8988T (cell line): ENCODE measurements at places on chromosomes 16 and 17.

DNA sequence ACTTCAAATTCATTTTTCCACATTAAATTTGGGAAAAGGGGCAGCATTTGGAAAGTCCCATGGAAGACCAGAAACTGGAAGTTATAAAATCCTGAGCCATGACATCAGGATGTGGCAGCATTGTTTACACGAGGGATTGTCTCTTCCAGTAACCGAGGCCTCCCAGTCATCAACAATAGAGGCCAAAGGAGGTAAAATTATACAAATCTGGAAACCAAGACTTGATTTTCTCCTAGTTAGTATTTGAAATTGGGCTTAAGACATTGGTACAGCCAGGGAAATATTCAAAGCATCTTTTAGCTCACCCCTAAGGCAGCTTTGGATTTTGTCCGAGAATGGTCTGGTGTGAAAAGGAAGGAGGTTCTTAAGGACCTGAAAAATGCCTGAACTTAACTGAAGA lies 251.6 kb upstream of the FOXF1 start:
- DNase-seq: no peak

GRCh38 chr16:68070249-68070730 lies 14.9 kb upstream of the NFATC3 start:
- no peak for DNase-seq

GRCh38 chr16:65041667-65042066 lies 80.2 kb downstream of the CDH11 start:
- no peak for DNase-seq

DNA sequence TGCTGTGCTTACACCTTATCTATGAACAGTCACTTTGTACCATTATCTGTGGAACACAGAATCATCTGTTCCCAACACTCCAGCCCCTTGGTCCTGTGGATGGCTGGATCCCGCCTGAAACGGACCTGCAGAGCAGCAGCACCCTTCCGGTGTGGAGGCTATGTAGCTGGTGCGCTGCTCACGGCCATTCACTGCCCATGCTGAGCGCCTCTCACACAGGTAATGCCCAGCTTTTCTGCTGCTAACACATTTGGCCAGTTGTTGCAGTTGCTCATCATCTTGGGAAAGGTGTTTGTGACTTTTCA lies 11.4 kb upstream of the PLK1 start:
- DNase-seq: no peak

- DNase-seq: no peak
Observed at GRCh38 chr17:27870345-27870744, 22.8 kb downstream of the LYRM9 start.

DNA sequence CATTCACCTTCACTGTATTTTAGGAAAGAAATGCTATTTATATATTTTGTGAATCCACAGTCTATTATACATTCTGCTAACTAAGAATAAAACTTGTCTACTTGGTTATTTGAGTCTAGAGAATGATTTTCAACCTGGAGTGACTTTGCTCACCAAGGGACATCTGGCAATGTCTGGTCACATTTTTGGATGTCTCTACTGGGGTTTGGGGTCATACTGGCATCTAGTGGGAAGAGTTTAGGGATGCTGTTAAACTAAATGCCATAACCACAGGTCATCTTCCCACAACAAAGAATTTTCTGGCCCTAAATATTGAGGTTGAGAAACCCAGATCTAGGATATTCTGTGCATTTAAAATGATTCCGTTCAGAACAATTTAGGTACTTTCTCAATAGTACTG lies 26.0 kb downstream of the KCNJ16 start:
- DNase-seq: no peak

DNA sequence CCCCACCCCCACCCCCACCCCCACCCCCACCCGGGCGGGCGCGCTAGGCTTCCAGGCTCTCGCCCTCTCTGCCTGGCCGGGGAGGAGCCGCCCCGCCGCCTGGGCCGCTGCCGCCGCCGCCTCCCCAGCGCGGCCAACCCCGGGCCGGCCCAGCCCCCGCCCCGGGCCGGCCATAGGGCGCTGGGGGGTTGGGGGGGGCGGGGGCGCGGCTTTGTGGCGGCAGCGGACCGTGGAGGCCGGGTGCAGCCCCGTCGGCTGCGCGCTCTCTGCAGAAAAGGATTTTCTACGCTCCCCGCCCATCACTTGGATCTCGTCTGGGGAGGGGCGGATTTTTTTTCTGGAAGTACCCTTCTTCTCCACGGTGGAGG lies 230.9 kb downstream of the MRTFB start:
- peak; percentile 57 for DNase-seq

GRCh38 chr16:68022278-68022727 lies 729 bp downstream of the DDX28 start:
- no peak for DNase-seq

- DNase-seq: no peak
Observed at GRCh38 chr16:73743665-73744496, 552.7 kb upstream of the PSMD7 start.

DNA sequence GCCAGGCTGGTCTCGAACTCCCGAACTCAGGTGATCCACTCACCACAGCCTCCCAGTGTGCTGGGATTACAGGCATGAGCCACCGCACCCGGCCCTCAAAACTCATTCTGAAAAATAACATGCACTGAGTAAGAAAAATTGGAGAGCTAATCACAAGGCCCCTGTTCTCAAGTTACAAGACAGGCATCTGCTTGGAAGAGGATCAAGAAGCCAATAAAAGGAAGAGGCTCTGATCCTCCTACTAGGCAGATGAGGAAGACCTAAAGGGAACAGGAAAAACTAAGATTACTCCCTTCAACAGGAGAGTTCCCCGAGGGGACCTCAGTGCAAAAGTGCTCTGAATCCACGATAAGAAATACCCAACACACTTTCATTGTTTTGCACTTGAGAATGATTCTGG lies 18.4 kb downstream of the BLMH start:
- no peak for DNase-seq

DNA sequence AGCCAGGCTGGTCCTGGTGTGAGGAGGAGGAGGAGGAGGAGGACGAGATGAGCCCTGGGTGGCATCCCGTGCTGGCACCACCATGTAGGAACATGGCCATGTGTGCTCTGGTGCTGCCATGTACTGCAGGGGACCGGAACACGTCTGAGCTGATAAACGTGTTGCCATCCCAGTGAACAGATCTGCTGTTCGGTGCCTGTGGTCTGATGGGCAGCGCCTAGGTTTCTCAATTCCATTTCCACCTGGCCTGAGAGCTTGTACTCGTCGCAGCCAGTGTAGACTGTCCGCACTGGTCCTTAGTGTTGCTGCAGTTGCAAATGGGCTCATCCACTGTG lies 28.4 kb upstream of the FOXK2 start:
- DNase-seq: no peak

- no peak for DNase-seq
Observed at GRCh38 chr17:81726004-81726403, 13.9 kb downstream of the SLC25A10 start.

GRCh38 chr17:51423421-51424160 lies 163.2 kb downstream of the UTP18 start:
- DNase-seq: no peak

DNA sequence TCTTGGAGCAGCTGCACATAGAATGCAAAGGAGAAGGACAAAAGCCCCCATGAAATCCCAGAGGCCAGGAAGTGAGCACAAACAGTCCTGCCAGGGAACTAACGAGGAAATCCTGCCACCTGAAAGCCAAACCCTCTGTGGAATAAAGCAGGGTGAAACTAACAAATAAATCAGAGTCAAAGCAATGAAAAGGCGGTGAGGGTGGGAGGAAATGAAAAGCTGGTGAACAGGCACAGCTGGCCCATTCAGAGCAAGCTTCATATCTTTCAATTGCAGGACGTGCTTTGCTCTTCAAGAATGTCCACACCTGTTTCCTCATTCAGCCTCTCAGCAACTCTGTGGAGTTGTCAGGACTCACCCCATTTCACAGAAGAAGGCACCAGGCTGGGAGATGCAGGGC lies 108.1 kb downstream of the ABCC12 start:
- DNase-seq: no peak

DNA sequence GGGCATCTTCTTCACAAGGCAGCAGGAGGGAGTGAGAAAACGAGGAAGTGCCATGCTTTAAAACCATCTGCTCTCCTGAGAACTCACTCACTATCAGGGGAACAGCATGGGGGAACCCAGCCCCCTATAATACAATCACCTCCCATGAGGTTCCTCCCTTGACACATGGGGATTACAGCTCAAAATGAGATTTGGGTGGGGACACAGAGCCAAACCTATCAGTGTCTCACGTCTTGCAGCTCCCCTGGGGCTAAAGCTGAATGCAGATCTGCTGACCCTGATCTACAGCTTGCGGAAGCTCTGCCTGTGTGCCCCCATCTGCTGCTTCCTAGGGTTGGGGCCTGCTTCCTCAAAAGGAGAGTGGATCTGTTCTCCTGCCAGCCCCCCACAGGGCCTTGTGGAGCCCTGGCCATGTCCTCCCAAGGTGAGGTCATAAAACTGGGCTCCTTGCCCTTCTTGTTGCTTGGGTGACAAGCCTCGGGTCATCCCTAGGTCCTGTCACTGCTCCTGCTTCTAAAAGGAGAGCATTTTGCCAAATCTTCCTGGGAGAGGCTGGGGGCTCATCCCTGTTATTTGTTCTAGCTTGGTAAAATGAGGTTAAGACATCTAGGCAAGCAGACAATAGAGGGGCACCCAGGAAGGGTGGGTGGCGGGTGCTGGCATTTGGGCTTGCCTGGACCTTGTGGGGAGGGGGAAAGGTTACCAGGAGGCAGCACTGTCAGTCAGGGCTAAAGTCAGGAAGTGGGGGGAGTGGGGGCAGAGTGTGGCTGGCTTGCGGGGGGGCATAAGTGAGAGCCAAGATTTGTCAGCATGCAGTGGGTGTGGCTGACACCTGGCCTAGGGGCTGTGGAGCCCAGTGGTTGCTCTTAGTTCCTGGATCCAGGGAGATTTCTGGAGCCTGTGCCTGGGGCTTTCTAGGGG lies 16.0 kb downstream of the KRT33A start:
- DNase-seq: no peak

DNA sequence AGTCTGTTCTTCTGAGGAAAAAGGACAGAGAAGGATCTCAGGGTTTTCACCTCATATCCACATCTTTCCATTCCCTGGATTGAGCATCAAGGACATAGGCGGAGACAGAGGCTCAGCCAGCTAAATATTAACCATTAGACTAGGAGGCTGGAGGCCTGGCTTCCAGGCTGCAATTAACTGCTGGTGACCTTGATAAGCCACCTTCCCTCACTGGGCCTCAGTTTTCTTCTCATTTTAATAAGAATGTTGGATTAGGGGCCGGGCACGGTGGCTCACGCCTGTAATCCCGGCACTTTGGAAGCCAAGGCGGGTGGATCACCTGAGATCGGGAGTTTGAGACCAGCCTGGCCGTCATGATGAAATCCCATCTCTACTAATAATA lies 25.6 kb upstream of the CNOT1 start:
- no peak for DNase-seq

DNA sequence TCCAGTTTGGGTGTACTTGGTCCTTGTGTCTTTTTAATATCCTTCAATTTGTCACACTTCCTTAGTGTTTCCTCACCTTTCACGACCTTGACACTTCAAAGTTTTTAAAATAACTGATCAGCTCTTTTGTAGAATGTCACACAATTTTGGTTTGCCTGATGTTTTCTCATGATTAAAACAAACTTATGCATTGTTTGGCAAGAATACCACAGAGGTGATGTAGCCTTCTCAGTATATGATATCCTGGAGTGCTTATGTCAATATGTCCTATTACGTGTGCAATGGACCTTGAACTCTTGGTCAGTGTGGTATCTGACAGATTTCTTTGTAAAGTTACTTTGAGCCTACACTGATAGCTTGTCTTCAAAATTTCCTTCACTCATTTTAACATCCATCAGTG lies 297.4 kb downstream of the CNTNAP4 start:
- DNase-seq: no peak

GRCh38 chr17:41785091-41785858 lies 1.2 kb downstream of the JUP start:
- no peak for DNase-seq

- DNase-seq: no peak
Observed at GRCh38 chr16:67661101-67661761, 471 bp downstream of the PARD6A start.

GRCh38 chr17:70323269-70323668 lies 153.9 kb downstream of the KCNJ2 start:
- DNase-seq: no peak

- no peak for DNase-seq
Observed at GRCh38 chr16:4373909-4374742, 2.5 kb downstream of the VASN start.

GRCh38 chr16:73251608-73252007 lies 203.7 kb upstream of the ZFHX3 start:
- DNase-seq: no peak

DNA sequence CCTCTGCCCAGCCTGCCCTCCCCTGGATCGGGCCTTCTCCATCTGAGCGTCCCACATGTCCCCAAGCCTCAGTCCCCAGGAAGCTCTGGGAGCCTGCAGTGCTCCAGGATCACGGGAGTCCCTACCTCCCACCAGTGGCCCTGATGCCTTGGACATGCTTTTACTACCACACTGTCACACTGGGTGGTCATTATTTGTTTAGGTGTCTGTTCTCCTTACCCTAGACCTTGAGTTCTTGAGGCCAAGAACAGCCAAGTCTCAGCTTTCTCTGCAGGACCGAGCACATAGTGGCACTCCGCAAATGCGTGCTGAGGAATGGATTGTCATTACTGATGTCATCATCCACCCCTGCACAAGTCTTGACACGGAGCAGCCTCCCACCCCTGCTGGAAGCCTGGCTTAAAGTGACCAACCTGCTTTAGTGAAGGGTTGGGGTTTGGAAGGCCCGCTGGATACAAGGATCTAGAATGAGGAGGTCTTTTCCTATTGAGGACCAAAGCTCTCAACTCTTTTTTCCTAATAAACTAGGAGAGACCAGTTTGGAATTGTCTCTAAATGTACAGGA lies 132.9 kb upstream of the CRHR1 start:
- no peak for DNase-seq

- no peak for DNase-seq
Observed at GRCh38 chr16:78987666-78988065, 612.9 kb downstream of the MAF start.

GRCh38 chr17:57721967-57722703 lies 23.0 kb downstream of the CCDC182 start:
- no peak for DNase-seq

DNA sequence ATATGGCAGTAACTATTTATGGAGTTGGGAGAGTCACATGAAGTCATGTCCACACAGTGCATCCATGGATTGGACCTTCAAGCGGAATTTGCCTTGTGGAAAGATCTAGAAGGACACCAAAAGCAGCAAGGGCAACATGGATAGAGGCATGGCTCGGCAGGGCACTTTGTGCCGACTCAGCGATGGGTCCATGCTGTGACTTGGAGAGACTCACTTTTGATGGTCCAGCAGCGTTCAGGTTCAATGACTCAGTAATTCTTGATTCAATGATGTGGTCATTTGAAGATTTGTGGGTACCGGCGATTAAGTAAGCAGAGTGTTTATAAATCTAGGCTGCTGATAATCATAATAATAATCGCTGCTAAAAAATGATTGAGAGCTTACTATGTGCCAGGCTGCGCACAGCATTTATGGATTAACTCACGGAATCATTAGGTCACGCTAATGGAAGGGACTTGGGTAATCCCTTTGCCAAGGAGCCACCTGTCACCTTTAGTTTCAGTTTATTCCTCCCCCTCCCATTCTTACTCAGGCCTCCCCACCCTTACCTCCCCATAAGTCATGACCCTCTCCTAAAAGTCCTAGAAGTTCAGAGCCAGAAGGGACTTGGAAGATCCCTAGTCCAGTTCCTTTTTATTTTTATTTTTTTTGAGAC lies 127.5 kb upstream of the CRHR1 start:
- DNase-seq: no peak

GRCh38 chr17:54899721-54900456 lies 763 bp upstream of the TOM1L1 start:
- no peak for DNase-seq

GRCh38 chr16:66774981-66775380 lies 23.6 kb upstream of the DYNC1LI2 start:
- DNase-seq: no peak

- no peak for DNase-seq
Observed at GRCh38 chr16:15932939-15933338, 16.5 kb upstream of the ABCC1 start.
